ENCODE measurements at places on chromosomes 11 and 22.

DNA sequence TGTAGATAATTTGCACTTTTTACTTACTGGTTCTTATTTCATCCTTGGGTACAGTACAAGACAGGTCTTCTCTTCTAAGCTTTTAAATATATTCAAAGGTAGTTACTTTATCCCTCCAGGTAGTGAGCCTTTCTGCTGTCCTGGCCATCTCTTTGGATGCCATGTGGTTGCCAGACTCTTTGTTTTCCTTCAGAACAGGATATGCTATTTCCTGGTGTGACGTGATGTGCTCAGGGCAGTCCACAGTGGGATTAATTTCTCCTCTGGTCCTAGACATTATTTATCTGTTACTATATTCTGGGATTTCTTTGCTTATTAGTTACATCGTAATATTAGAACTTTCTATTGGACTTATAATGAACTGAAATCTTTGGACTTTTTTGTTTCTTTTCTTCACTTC, 63.7 kb downstream of the PPP6R3 start:
- DNase-seq: no peak

- no peak for DNase-seq
Observed at GRCh38 chr22:44269757-44270555, 42.8 kb downstream of the SHISAL1 start.

DNA sequence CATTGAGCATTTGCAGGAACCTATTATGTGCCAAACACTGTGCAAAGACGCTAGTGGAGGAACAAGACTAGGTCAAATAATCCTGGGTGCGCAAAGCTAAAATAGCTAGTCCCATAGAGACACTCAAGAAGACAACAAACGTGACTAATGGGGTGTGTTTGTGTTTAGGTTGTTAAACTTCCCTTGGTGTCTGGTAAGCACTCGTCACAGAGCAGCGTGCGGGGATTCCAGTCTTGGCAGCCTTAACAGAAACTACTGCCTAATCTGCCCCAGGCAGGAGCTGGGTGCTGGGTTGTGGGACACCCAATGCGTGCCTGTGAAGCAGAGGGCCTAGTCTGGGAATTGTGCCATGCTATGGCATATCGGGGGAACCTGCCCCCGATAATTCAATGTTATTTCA, 10.8 kb upstream of the CALCB start:
- no peak for DNase-seq

GRCh38 chr22:43750751-43751150, 61.4 kb downstream of the EFCAB6 start:
- no peak for DNase-seq

- no peak for DNase-seq
Observed at GRCh38 chr11:75306529-75306928, 44.9 kb downstream of the ARRB1 start.

DNA sequence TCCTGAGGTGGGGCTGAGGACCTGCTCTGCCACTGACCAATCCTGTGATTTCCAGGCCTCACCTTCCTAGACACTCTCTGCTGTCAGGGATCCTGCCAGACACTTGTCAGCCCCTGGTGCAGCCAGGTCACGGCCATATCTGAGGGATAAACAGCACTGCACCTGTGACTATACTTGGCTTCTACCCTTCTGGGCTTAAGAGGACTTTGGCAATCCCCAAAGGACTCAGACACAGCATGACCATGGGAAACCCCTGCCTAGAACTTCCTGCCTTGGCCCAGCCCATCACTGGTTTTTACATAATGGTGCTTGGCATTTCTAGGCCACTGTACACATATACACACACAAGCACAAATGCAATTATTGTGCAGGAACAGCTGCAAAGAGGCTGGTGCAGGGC, 11.6 kb upstream of the OLFML1 start:
- DNase-seq: no peak

DNA sequence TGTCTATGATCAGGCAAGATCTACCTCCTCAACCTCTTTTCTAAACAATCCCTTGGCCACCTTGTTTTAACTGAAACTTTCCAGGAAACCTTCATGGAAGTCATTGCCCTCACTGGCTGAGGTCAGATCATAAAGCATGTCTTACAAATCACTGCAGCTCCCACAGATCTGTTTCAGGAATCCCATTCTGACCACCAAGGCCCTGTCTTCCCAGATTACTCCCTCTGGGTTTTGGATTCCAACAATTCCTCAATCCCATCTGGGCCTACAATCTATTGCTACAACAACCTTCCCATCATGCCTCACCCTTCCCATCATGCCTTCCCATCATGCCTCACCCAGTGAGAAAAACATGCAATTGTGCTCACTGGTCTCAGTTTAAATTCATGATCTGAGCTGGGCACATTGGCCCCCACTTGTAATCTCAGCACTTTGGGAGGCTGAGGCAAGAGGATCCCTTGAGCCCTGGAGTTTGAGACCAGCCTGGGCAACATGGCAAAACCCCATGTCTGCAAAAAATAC, 15.9 kb downstream of the ADAMTS15 start:
- DNase-seq: no peak

DNA sequence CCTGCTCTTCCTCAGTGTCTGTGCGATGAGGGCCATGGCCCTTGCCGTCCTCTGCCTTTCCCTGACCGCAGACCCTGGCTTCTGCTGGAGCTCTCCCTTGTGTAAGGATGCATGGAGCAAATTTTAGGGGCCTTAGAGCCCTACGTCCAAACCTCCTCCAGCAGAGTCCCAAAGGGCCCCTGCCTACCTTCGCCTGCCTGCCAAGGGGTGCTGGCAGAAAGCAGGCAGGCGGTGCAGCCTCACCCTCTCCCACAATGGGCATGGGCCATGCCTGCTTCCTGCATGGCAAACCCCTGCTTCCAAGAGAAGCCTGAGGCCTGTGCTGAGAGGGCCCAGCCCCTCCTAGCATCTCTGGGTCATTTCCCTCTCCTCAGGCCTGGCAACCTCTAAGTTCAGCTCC, 71.3 kb upstream of the FGF3 start:
- no peak for DNase-seq

DNA sequence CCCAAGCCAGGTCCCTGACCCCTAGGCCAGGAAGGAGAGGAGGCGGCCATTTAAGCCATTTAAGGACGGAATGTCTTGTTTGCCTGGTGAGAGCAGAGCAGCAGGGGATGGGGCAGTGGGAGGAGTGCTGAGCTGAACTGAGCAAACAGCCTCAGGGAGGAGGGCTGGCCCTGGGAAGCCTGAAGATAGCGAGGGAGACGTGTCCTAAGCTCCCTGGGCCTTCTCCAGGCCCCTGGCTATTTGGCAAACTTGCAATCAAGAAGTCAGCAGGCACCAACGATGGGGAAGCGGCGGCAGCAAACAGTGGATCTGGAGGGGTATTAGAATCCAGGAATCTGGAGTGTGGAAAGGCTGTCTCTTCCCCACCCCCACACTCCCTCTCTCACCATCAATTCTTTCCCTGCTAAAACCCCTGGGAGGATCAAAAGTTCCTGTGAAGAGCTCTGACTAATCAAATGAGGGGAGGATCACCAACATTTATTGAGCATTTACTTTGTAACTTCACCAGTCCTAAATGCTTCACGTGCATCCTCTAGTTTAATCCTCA, 8.8 kb downstream of the BCL9L start:
- no peak for DNase-seq

DNA sequence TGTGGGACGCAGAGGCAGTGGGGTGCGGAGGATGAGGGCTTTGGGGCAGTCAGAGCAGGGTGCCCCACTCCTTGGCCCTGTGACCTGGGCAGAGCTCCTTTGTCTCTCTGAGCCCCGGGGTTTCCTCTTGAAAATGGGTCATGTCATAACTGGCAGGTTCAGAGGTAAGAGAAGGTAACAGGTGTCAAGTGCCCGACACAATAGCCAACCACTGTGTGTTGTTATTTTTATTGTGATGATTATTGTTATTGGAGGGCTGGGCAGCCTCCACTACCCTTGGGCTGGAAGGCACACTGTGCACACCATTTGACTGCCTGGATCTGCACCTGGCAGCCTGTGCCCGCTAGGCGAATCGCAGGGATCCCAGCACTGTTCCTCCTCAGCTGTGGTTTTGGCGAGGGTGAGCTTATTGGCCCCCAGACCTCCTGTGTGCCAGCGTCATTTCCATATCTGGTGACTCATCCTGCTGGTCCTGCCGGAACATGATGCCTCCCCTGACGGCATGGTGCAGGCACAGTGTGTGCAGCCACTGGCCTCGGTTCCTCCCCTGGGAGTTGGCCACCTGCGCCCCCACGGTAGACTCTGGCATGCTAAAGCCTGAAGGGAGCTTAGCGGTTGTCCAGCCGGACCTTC, 15.4 kb upstream of the SOX10 start:
- DNase-seq: no peak

- DNase-seq: no peak
Observed at GRCh38 chr22:22935056-22935545, 47.5 kb downstream of the IGLL5 start.

- DNase-seq: no peak
Observed at GRCh38 chr11:30549565-30549964, 36.6 kb downstream of the MPPED2 start.

DNA sequence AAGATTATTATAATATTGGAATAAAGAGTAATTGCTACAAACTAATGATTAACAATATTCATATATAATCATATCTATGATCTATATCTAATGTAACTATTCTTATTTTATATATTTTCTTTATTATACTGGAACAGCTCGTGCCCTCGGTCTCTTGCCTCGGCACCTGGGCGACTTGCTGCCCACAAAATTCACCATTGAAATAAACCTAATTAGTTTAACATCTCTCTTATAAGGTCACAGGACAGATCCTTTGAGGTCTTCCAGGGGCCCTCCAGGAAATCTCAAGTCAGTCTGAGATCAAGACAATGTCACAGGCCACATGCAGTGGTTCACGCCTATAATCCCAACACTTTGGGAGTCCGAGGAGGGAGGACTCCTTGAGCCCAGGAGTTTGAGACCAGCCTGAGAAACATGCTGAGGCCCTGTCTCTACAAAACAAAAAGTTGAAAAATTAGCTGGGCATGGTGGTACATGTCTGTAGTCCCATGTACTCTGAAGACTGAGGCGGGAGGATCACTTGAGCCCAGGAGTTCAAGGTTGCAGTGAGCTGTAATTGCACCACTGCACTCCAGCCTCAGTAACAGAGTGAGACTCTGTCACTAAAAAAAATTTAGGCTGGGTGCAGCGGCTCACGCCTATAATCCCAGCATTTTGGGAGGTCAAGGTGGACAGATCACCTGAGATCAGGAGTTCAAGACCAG, 6.6 kb upstream of the TXNRD2 start:
- DNase-seq: no peak

DNA sequence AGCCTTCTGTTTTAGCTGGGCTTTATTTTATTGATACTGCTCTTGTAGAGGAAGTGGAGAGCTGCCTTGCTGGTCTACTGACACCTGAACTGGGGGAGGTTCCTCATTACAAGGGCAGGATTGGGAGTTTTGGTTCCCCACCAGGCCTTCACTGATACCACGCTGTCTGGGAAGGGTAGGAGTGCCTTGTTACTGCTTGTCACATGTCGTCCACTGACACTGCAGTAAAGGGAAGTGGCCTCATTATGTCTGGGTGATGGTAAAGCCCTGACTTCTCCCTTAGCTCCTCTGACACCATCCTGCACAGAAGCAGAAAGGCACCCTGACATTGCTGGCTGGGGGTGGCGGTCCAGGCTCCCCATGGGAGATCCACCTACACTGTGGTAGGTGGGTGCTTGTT, 38.7 kb upstream of the ELF5 start:
- no peak for DNase-seq

DNA sequence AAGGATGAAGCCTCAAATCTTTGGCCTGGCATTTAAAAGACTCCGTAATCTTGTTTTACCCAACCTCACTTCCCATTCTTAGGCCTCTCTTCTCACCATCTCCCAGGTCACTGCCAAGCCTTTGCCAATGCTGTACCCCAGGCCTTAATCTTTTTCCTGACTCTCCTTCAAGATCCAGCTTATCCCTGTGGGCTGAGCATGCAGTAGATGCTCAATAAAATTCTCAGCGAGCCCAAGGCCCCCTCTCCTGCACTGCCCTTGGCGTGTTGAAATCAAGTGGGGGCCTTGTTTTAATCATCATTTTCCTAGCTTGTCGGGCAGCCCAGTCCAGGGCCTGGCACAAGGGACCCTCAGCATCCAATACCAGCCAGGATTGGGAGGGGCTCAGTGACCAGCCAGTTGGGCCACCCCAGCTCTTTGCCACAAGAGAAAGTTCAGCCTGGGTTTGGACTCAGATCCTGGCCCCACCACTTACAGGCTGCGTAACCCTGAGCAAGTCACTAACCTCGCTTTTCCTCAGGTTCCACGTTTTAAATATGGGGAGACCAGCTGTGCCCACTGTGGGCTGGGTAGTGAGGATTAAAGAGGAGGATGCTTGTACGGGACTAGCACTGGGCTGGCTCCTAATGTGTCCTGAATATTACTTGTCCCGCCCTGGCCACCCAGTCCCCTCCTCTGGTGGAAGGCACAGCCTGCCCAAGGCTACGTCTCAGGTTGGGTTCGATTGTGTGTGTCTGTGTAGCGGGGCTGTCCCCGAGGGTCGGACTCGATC, 943 bp upstream of the YWHAH start:
- DNase-seq: no peak

DNA sequence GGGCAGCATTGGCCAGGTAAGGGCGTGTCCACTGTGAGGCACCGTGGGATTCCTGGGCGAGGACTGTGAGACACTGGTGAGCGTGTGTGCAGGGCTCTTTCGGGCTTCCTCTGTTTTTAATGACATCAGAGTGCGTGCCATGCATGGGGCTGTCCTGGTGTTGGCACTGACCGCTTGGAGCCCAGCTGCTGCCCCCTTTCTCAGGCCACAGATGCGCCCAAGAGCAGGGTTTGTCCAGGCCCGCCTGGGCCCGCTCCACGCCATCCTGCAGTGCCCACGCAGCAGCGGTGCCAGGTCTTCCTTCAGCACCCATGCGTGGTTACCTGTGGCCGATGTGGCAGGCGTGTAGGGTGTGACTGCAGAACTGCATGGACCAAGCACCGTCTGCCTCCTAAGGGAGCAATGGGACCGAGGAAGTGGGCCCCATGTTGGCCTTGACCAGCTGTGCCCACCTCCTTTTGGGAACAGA, 72.3 kb upstream of the SEPTIN5 start:
- DNase-seq: no peak

Data from T-helper 22 cell (primary cell).